Peyer's patch (tissue), 4 donors: ENCODE measurements at places on chromosomes 16 and 17. TPM values are rescaled to one million over a fixed set of nuclear protein-coding genes. Genes with fewer than 3 reads are reported as not detected.

Gene KRT17
- not detected for total RNA-seq

GRCh38 chr17:79065105-79065670 lies 9.4 kb upstream of the ENGASE start:
- DNase-seq, result peak; percentile 51

- peak; percentile 79 for DNase-seq
Observed at GRCh38 chr17:7308625-7309433, 1.4 kb downstream of the EIF5A start.

DNA sequence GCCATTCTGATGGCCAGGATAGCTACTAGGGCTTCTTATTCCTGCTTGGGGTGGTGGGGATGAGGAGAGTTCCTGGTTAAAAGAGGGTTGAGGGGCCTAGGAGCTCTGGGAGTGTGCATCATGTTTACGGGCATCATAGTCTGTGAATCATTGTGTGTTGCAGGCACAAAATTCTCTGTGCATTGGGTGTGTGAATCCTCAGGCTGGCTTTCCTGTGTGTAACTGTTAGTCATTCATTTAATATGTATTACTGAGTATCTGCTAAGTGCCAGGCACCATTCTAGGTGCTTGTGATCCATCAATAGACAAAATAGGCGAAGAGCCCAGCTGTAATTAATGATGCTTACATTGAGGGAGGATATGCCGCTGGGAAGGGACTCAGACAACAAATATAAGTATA lies 5.8 kb downstream of the PPY start:
- no peak for DNase-seq

DNA sequence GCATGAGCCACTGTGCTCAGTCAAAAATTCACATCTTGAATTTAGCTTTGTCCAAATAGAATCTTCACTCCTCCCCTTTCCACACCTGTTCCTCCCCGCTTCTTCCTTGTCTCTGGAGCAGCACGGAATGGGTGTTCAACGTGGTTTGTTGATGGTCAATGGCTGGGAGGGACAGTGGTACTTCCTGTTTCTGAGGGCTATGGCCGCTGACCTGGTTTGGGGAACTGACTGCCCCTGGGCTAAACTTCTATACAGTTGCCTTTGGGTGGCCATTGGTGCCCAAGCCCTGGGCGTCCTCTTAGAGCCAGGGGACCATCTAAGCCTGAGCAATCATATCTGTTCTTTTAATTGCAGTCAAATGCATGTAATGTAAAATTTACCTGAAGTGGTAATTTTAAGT lies 19.1 kb upstream of the WFIKKN2 start:
- no peak for DNase-seq

Gene SEZ6
- total RNA-seq, result 1.1 TPM

GRCh38 chr17:21235921-21236320 lies 17.3 kb downstream of the NATD1 start:
- no peak for DNase-seq

Gene NR1D1
- 20.9 TPM for total RNA-seq

Gene CPHXL2
- not detected for total RNA-seq

GRCh38 chr17:28774206-28774605 lies 30.4 kb downstream of the TRAF4 start:
- no peak for DNase-seq

Gene TSC2
- 220 TPM for total RNA-seq

DNA sequence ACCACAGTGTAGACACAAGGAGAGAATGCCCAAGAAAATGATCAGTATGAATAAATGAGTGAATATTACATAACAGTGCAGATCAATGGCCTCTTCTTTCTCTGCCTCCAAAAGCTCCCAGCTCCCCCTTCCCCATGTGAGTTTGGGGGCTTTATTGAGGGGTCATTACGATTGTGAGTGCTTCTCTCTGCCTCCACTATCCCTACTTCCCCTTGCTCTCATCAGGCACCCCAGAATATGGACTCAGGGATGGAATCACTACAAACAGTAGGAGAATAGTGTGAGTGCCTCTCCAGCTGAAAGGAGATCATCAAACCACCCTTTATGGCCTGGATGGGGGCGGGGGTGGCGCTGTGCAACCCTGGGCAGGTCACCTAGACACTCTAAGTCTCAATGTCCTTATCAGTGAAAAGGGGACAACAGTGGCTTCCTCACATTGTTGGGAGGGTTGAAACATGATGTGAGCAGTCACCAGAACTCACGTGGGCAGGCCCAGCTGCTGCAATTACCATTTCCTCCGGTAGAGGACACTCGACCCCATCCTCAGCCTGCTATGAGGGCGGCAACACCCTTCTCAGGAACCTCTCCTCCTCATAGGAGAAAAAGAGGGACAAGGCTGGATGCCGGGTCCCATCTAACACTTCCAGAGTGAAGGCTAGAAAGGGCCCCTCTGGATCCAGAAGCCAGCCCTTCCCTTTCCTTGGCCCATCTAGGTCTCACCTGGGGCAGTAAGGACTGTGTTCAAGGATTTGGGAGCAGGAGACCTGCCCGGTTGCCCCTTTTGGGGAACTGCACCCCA lies 2.1 kb upstream of the EPOP start:
- peak; percentile 77 for DNase-seq

Gene SLC5A10
- total RNA-seq, result not detected

DNA sequence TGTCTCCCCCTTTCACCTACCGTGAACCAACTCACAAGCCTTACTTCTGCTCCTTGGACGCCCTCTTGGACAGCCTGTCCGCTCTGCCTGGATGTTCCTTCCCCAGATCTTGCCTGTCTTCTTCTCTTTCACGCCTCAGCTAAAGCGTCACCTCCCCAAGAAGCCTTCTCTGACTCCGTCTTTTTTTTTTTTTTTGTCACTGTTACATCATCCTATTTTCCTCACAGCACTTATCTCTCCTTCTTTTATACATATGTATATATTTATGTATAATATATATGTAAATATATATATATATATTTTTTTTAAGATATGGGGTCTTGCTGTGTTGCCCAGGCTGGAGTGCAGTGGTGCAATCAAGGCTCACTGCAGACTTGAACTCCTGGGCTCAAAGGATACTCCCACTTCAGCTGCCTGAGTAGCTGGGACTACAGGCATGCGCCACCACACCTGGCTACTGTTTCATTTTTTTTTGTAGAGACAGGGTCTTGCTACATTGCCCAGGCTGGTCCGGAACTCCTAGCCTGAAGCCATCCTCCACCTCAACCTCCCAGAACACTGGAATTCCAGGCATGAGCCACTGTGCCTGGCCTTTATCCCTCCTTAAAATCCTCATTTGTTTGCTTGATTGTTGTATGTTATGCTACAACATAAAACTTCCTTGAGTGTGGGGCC lies 16.5 kb upstream of the AKTIP start:
- no peak for DNase-seq

DNA sequence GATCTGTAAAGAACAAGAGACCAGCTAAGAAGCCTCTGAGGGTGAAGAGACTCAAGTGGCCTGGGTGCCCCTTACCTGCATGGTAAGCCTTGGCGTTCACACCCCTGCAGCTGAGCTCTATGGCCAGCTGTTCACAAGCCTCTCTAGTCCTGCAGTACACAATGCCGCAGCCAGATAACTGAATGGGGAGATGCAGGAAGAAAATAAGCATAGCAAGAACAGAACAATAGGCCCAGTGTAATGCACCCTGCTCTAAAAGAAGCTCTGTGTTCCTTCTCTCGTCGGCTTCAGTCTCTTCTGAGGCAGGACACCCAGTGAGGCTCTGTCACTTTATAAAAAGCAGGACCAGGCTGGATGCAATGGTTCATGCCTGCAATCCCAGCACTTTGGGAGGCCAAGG lies 5.4 kb downstream of the RECQL5 start:
- DNase-seq, result no peak

DNA sequence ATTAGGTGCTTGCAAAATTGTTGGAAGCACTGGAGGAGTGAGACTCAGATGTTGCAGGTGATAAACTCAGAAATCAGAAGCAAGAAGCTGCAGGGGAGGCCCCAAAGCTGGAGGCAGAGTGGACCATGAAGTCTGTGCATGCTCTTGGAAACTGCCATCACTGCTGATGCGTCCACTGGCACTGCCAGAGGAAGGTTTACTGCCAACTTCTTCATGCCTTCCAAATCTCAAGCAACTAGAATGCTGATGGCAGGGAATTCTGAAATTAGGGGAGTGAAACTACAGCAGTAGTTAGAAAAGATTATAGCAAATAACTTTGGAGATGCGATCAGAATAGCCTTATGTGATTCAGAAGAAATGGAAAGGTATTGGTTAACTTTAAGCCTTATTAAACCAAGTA lies 277.1 kb upstream of the SDK2 start:
- no peak for DNase-seq

GRCh38 chr17:63552211-63552610 lies 1.9 kb downstream of the DCAF7 start:
- no peak for DNase-seq

DNA sequence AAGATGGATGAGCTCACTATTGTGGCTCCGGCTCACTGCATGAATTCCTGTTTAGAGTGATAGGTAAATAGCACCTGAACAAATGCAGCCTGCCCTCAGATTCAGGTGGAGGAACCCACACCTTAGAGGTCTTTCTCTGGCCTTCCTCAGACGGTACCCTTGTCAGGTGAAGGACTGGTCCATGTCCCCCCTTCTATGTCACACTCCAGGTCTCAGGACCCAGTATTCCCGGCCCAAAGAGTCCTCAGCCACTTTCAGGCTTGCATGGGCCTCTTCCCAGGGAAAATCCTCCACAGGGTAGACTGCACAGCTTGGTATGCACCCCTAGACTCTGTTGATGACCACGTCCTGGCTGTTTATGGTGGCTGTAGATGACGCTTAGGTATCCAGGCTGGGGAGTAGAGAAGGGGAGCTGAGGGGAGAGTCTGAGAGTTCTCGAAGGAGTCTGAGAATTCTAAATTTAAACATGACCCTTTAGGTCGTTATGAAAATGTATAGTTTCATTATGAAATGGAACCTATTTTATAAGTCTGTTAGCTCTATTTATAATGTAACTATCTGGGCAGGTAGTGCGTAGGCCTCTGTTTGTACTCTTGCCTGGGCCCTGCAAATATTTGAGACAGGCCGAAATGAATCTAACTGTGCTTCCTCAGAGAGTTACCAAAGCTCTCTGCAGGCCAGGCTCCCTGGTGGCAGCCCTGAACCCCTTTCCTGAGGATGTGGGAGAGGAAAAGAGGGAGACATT lies 32.5 kb upstream of the CCR7 start:
- DNase-seq, result no peak

Gene OTOP2
- 11.9 TPM for total RNA-seq

Gene HSD3B7
- total RNA-seq, result 38.8 TPM

DNA sequence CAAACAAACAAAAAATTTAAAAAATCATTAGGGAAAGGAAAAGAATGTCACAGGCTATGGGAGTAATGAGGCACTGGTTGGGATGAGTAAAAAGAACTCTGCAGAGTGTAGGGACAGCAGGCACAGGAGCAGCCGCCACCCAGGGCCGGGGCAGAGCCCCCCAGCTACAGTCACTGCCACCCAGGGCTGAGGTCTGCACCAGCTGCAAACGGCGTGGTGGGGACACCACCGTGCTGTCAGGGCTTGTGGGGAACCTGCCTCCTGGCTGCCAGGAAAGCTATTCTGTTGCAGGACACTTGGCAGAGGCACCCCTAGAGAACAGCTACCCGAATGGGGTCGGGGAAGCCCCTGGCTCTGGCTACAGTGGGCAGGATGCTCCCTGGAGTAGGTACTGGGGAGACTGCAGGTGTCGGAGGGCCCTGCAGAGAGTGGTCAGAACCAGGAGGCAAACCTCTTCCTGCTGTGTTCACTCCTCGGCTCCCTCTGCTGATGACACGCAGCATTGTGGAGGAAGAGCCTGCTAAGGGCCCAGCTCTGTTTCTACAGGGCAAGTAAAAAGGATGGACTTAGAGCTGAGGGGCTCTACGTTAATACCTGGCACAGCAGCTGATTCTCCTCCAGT lies 32.3 kb upstream of the CAPN15 start:
- no peak for DNase-seq

Gene OR1F1
- total RNA-seq, result not detected

Gene PRSS33
- not detected for total RNA-seq

Gene APOH
- not detected for total RNA-seq

DNA sequence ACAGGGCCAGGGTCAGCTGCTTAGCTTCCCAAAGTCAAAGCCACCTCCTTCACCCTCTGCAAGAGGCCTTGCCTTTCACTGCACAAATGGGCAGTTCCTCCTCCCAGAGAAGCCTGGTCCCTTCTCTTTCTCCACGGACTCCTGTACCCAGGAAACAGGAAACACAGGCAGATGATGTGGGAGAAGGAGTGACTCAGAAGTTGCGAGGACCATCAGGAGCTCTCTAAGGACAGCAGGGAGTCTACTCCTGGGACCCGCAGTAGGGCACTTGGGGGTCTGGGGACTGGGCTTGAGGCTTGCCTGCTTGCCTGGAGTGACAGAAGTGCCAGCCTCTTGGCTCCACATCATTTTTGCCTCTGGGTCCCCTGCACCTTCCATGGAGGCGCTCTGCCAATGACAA lies 47.4 kb upstream of the KSR1 start:
- no peak for DNase-seq

DNA sequence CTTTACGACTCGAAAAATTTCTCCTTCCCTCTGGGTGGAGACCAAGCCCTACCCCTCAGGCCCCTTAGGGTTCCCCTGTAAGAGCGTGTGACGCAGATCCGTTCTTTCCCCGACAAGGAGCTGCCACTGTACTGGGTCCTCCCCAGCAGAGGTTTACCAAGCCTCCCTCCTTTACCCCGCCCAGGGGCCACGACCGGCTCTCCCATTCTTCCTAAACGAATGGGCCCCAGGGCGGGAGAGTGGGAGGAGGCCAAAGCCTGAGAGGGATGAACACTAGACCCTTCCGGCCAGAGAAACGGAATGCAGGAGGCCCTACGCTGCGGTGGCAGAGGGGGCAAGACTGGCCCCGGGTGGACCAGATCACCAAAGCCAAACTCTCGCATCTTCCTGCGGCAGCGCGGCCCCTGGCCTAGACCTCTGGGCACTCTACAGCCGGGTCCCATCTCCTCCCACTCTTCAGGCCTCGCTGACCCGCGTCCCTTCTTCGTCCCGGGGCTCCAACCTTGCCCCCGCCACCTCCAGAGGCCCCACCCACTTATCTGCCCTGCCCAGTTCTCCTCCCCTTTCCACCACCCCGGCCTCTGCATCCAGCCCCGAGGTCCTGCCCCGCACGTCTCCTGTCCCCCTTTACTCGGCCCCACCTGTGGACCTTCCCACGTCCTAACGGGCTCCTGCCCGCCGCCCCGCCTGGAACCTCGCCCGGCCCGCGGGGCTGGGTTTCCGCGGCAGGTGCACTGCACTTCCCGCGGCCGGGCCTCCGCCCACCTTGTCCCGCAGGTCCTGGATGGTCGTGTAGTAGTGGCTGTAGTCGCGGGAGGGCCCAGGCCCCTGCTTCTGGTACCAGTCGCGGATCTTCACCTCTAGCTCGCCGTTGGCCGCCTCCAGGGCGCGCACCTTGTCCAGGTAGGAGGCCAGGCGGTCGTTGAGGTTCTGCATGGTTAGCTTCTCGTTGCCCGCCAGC lies 765 bp downstream of the KRT19 start:
- DNase-seq, result peak; percentile 59

- DNase-seq, result peak; percentile 55
Observed at GRCh38 chr16:27174007-27174406, 29.3 kb upstream of the KDM8 start.

Gene WIPF2
- total RNA-seq, result 31.5 TPM
